ENCODE measurements at places on chromosomes 6 and 20.

DNA sequence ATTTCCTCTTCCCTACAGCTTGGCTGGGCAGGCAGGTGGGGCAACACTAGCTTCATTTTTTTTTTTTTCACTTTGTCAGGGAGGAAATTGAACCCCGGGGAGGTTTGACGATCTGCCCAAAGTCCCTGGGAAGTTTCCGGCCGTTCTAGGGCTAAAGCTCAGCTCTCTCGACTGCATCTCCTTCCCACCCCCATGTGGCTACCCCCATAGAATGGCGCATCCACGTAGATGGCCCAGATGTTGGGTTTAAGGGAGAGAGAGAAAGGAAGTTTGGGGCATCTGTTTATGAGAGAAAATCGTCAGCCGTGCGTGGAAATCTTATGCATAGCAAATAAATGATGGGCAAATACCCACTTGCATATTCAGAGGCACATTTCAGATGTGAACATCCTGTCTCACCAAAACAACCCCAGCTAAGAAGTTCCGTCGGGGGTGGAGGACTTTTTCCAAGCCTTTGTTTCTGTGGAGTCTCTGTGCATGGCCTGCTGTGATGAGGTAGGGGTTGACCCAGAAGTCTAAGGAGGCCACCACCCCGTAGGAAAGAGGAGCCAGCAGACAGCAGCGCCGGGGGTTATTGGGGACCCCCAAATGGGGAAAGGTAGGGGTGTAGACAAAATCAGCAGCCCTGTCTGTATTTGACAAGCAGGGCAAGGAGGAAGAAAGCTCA is 40.5 kb upstream of the ZNF831 start:
- DNase-seq: no peak

DNA sequence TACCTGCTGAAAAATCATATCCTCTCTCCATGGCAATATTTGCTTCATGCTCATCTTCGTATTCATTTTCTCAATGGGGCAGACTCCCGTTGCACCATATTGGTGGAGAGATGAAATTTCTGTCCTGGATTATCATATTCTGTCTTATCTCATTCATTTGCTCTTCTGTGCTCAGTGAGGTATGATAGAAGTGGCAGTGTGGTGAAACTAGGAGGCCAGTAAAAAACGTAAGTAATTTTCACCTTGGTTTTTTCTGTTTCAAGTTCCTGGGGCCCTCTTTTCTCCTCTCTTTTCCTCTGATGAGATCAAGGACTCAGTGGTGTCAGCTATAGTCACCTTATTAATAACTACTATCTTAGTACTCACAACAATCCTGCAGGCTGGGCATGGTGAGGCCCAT is 182.5 kb upstream of the HDAC2 start:
- DNase-seq: no peak

DNA sequence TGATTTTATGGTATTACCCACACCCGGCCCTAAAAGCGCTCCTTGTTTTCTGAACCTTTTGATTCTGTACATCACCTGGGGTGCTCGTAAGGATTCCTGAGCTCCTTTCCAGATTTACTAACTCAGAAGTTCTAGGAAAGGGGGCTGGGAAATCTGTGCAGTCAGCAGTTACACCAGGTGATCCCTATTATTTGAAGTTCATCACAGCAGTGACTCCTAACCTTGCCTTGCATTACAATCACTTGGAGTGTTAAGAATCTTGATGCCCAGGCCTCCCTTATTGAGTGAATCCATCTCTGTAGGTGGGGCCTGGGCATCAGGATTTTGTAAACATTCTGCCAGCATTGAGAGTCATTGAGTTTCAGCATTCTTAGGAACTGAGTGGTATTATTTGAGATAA is 44.7 kb downstream of the BMP6 start:
- DNase-seq: no peak

GRCh38 chr6:6315660-6316059 is 4.8 kb downstream of the F13A1 start:
- no peak for DNase-seq

- no peak for DNase-seq
These were observed 13.6 kb upstream of the GMDS start for GRCh38 chr6:2259002-2259494.

- no peak for DNase-seq
These were observed 24.1 kb upstream of the TRIM27 start for GRCh38 chr6:28947831-28948270.

DNA sequence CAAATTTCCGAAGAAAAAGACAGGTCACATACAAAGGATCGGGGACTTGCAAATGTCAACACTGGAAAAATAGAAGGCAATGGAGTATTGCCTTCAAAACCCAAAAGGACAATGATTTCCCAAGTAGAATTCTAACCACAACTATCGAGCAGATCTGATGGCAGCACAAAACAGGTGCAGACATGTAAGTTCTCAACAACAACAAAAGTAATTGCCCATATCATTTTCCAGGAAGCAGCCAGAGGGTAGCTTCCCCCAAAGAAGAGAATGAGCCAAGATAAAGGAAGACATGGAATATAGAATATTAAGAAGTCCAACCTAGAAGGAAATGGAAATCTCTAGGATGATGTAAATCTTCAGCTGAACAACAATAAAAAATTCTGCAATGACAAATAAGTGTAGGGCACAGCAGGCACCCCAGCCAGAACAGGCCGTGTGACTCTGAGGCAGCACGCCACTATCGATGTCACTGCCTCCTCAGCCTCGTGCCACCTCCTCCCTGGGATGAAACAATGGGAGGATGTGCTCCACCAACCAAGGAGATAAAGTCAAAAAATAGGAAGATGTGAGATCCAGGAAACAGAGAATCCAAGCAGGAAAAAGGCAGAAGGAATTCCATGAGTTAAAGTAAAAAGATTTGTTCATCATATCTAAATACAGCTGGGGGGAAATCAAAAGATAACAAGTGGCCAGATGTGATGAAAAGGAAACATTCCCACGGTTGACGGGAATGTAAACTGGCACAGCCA is 34.1 kb downstream of the SERPINB1 start:
- DNase-seq: no peak

DNA sequence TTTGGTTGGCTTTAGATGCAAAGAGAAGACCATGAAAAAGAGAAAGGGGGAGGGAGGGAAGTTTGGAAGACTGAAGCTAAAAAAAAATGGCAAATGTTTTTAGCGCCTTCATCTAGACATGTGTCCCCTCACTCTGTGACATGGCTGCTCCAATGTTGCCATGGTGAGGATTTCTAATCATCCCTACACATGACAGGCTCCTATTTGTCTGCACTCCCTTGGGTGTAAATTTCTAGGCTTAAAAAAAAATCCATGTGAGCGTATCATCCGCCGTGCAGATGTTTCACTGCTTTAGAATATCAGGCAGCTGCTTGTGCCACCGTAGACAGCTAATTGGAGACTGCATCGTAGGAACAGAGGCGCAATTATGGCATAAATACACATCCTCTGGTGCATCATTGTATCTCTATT is 761.1 kb upstream of the MMS22L start:
- no peak for DNase-seq

DNA sequence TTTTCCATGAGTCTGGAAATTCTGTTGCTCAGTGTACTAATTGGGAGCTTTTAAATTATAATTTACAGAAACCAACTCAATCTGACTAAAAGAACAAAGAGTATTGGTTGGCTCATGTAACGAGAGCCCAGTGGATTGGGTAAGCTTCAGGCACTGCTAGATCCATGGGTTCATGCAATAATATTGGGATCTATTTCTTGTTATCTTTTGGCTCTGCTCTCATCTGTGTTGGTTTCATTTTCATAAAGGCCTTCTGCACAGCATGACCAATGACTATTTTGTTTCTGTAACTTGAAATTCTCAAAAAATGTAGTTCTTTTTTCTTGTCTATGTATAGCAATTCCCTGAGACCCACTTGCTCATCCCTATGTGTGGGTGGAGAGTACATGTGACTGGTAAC is 12.0 kb downstream of the SLC2A10 start:
- DNase-seq: no peak

DNA sequence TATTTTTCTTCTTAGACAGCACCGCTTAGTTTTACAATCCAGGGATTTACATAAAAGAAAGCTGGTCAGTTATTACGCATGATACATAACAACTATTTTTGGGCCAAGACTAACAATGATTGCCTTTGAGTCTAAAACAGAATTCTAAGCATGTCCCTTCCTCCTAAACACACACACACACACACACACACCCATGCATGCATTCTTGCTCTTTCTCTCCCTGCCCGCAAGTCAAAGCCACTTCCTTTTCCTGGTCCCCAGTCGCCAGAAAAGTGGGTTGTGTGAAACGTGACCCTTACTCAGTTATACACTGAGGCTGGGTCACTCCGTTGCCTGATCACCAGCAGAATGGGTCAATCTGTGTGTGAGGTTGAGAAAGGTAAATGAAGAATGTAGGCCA is 31.4 kb downstream of the FYN start:
- DNase-seq: no peak

- no peak for DNase-seq
These were observed 2.3 kb downstream of the DSTN start for GRCh38 chr20:17572034-17572638.

DNA sequence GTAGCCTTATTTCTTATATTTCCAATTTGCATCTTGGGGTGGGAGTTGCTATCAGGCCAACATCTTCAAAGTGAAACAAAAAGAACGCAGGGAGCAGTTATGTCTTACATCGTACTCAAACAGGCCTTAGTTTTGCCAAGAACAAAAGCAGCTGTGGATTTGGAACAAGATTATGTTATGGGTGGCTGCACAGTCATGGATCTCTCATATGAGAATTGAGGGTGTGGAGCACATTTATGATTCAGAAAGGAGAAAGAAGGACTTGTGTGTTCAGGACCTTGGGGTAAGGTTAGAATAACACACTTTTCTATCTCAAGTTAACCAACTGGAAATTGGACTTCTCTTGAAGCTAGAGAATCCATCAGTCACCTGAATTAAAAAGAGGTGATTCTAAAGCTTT is 259.9 kb downstream of the FOXA2 start:
- no peak for DNase-seq

GRCh38 chr20:23140991-23141390 is 54.9 kb upstream of the CD93 start:
- DNase-seq: no peak

- DNase-seq: no peak
These were observed at the start of gene ESR1 for GRCh38 chr6:151807513-151808370. Gene ESR1, plus strand, starts transcription at chr6:151807682. Its CDS starts 231 bp downstream, at chr6:151807913.

DNA sequence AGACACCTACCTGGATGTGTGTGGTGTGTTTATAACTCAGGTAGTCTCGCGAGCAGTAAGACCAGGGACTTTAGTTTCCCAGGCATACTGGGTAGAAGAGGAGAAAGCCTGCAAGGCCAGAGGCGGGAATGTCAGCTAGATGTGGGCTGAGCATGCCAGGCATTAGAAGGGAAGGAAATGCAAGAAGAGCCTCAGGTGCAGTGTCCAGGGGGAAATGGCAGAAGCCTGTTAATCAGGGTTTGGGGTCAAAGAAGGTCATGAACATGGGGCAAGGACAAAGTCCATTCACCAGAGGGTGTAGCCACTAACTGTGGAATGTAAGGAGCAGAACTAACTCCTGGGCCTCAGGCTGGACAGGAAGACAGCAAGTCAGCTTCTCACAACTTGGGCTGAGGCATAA is 305.0 kb downstream of the SMOC2 start:
- no peak for DNase-seq

GRCh38 chr6:42777126-42777822 is 4.6 kb upstream of the BICRAL start:
- no peak for DNase-seq

DNA sequence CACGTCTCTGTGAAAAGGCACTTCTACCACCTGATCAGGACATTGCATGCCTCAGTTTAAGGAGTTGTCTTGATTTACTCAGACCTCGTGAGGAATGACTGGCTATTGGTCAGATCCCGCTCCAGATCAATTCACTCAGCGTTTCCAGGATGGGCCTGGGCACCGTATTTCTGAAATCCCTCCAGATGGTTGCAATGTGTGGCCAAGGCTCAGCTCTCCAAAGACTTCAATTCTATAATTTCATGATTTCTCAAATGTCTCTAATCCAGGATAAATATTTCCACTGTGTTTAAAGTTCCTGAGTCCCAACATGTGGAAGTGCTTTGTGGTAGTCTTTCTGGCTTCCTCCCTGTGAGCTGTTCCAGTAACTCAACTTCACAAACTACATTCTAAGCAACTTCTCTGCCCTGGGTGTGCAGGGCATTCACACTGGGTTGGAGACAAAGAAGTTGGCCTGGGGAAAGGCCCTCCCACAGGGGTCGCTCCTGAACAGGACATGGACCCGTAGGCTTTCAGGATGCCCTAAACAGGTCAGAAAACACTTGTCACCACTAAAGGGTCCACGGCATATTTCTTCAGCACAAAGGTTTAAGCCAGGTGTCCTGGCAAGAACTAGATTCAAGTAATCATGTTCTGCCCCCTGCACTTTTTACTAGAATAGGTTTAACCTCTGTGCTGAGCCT is 212.1 kb downstream of the WDR27 start:
- no peak for DNase-seq

- DNase-seq: no peak
These were observed 44.9 kb downstream of the ITCH start for GRCh38 chr20:34407962-34408474.

- no peak for DNase-seq
These were observed 227.1 kb downstream of the ANKRD60 start for GRCh38 chr20:58001381-58001780.

GRCh38 chr20:62587757-62588402 is 54.4 kb upstream of the SLCO4A1 start:
- DNase-seq: no peak

- DNase-seq: no peak
These were observed 764 bp downstream of the DNTTIP1 start for GRCh38 chr20:45792317-45793118.

DNA sequence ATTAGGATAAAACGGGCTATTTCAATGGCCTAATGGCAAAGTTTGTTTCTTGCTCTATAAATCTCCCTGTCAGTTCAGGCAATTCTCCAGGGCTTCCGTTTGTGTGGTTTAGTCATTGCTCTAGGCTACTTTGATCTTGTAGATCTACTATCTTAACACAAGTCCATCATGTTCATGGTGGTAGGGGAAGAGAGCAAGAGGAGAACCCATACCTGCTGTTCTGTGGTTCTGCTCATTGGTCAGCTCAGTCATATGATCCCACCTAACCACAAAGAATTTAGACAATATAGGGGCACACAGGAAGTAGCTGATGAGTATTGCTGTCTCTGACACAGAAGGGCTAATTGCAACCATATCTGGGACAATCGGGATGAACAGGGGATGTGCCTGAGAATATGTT is 4.9 kb upstream of the DEK start:
- no peak for DNase-seq

GRCh38 chr20:24842918-24843715 is 106.0 kb upstream of the CST7 start:
- no peak for DNase-seq
